ENCODE measurements at places on chromosomes 3 and 15.

- H3K27me3 ChIP-seq: no peaks in the 10 kb centered on the region
- no peaks in the 10 kb centered on the region for H3K4me1 ChIP-seq
- DNase-seq: no peak
- no peak overlapping the region for H3K4me3 ChIP-seq
- no peaks in the 10 kb centered on the region for H3K36me3 ChIP-seq
These were observed 95.7 kb downstream of the HHLA2 start for GRCh38 chr3:108391917-108392593.

DNA sequence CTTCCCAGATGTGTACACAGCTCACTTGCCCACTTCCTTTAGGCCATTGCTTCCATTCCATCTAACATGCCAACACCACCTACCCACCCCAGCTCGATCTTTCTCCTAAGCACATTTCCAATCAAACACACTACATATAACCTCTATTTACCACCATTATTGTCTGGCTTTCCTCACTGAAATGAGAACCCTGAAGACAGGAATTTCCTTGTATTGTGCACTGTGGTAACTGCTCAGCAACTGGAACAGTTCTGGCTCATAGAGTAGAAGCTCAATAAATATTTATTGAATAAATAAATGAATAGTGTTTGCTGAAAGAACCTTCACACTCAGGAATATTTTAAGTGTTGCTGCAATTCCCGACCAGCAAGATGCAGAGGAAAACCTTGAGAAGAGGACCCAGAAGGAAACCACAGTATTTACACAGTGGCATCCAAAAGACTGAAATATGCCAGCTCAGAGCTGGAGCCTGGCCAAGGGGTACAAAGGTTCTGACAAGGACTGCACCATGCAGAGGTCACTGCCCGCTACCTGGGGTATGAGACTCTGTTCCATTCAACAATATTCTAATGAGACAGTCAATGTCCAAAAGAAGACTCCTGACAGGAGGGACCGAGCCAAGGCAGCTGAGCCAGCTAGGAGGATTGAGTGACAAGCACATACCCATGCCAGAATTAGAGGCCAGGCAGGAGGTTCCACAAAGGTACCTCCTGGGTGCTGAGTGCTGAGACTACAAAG, 168.8 kb downstream of the NUP210 start:
- no peaks in the 10 kb centered on the region for H3K4me1 ChIP-seq
- no peaks in the 10 kb centered on the region for H3K27me3 ChIP-seq
- H3K27ac ChIP-seq: no peak overlapping the region

DNA sequence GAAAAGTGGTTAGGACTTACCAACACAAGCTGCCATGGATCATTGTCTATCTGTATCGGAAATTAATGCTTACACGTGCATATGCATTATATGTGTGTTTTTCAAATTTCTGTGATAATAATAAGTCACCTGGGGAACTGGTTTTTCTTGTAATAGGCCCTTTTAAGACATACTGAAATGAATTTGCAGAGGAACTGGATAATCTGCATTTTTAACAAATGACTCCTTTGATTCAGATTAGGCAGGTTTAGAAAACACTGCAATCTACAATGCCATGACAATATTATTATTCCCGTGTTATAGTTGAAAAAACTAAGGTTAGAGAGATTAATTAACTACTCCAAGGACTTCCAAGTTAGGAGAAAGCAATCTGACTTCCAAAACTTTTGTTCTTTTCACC, 23.4 kb downstream of the STRIT1 start:
- H3K27ac ChIP-seq: no peak overlapping the region
- H3K4me1 ChIP-seq: no peaks in the 10 kb centered on the region
- H3K27me3 ChIP-seq: no peaks in the 10 kb centered on the region

GRCh38 chr3:133970916-133971315, 58.8 kb downstream of the SLCO2A1 start:
- DNase-seq: no peak
- H3K4me1 ChIP-seq: no peaks in the 10 kb centered on the region
- H3K4me3 ChIP-seq: no peak overlapping the region
- no peak overlapping the region for H3K27ac ChIP-seq

DNA sequence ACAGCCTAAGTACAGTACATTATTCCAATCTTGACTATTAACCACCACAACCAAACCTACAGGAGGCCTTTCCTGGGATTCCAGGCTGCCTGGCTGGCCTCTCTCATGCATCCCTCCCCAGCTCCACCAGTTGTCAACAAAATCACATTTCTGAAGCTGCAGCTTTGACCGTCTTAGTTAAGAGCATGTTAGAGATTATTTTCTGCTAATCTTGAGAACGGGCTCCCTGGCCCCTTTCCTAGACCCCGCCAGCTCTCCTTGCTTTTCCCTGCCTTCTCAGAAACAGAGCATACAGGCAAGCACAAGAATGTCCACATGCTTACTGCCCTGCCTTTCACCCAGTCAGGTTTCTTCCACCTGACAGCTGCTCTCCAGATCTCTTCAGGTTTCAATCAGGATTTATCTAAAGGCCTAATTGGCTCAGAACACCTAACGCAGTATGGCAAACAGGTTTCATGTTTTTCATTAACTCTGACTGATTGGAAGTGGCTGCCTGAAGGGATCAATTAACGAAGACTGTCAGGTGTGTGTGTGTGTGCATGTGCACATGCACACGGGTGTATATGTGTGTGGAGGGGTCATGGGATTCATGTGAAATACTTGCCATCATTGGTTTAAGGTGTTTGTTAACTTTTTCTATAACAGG, 12.3 kb downstream of the KY start:
- H3K36me3 ChIP-seq: no peaks in the 10 kb centered on the region
- H3K4me3 ChIP-seq: no peak overlapping the region
- no peaks in the 10 kb centered on the region for H3K27me3 ChIP-seq
- no peak for DNase-seq
- no peak overlapping the region for H3K27ac ChIP-seq

- peaks cover 40% of the 10 kb centered on the region for H3K27me3 ChIP-seq
- H3K36me3 ChIP-seq: no peaks in the 10 kb centered on the region
- H3K4me1 ChIP-seq: peaks cover 18% of the 10 kb centered on the region
These were observed 604 bp upstream of the MED12L start for GRCh38 chr3:151084893-151085226.

DNA sequence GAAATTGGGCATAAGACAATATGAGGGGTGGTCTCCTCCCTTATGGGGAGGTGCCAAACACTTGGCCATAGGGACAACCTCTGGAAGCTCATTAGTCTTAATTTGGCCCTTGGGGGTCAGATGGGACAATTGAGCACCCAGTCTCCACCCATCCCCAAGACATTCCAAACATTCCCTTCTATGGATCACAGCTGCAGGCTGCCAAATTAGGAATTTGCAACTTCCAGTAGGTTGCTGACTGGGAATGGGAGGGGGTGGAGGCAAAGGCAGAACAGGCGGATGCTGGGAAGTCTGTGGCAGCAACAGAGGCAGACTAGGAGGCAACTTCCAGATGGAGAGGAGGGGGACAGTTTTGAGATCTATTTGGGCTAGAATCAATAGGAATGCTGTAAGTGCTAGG, 1.4 kb upstream of the PDHB start:
- peaks cover 23% of the 10 kb centered on the region for H3K36me3 ChIP-seq
- no peak overlapping the region for H3K4me3 ChIP-seq
- no peaks in the 10 kb centered on the region for H3K27me3 ChIP-seq

- H3K27me3 ChIP-seq: peaks cover 7% of the 10 kb centered on the region
- H3K4me3 ChIP-seq: no peak overlapping the region
- no peak for DNase-seq
- no peaks in the 10 kb centered on the region for H3K4me1 ChIP-seq
- H3K36me3 ChIP-seq: no peaks in the 10 kb centered on the region
These were observed 133.6 kb upstream of the ABHD17C start for GRCh38 chr15:80561500-80561899.

GRCh38 chr3:153978006-153978405, 143.2 kb upstream of the ARHGEF26 start:
- no peak for DNase-seq
- H3K27ac ChIP-seq: no peak overlapping the region
- no peak overlapping the region for H3K4me3 ChIP-seq
- H3K27me3 ChIP-seq: no peaks in the 10 kb centered on the region
- no peaks in the 10 kb centered on the region for H3K36me3 ChIP-seq

- H3K4me1 ChIP-seq: no peaks in the 10 kb centered on the region
- DNase-seq: no peak
These were observed 145.0 kb downstream of the ATP10A start for GRCh38 chr15:25718169-25718536.

DNA sequence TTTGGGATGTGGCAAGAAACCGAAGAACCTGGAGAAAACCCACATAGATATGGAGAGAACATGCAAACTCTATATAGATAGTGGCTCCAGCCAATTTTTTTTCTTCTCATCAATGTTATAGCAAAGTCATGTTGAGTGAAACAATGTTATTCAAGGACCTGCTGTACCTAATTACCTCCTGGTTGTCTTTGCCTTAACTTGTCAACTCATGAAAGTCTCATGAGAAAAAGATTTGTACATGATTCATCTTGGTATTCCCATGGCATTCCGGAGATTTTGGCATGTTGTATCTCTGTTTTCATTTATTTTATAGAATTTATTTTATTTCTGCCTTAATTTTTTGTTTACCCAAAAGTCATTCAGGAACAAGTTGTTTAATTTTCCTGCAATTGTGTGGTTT, 303.8 kb upstream of the CDIN1 start:
- H3K36me3 ChIP-seq: no peaks in the 10 kb centered on the region
- H3K27me3 ChIP-seq: no peaks in the 10 kb centered on the region
- H3K4me1 ChIP-seq: no peaks in the 10 kb centered on the region
- H3K27ac ChIP-seq: no peak overlapping the region
- no peak for DNase-seq

- DNase-seq: no peak
- no peak overlapping the region for H3K27ac ChIP-seq
- no peaks in the 10 kb centered on the region for H3K4me1 ChIP-seq
- H3K36me3 ChIP-seq: no peaks in the 10 kb centered on the region
- no peak overlapping the region for H3K4me3 ChIP-seq
- H3K27me3 ChIP-seq: no peaks in the 10 kb centered on the region
These were observed 150.7 kb upstream of the NR2E3 start for GRCh38 chr15:71659730-71660067.

DNA sequence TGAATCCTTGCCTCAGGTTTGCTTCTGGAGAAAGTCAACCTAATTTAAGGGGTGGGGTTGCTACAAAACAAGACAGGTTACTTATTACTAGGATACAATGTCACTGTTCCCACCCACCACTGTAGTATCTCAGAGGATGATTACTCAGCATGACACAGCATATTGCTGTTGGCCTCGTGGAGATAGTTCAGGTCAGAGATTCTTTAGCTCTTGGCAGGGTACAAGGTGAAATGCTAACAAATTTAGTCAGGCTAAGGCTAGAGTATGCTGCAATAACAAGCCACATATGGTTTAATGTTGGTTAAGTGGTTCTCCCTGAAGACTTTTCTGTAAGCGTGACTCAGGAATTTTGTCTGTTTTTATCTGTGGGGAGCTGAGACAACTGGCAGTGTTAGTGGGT, 161.8 kb downstream of the EDEM1 start:
- H3K4me3 ChIP-seq: no peak overlapping the region
- H3K27me3 ChIP-seq: no peaks in the 10 kb centered on the region
- no peak overlapping the region for H3K27ac ChIP-seq
- H3K4me1 ChIP-seq: no peaks in the 10 kb centered on the region

GRCh38 chr15:70702584-70702983, 60.8 kb downstream of the UACA start:
- H3K27me3 ChIP-seq: peaks cover 5% of the 10 kb centered on the region
- H3K36me3 ChIP-seq: no peaks in the 10 kb centered on the region
- no peak overlapping the region for H3K4me3 ChIP-seq
- H3K27ac ChIP-seq: no peak overlapping the region
- DNase-seq: no peak

- H3K36me3 ChIP-seq: no peaks in the 10 kb centered on the region
- H3K27ac ChIP-seq: no peak overlapping the region
- H3K27me3 ChIP-seq: no peaks in the 10 kb centered on the region
- no peaks in the 10 kb centered on the region for H3K4me1 ChIP-seq
These were observed 12.0 kb upstream of the ACAD9 start for GRCh38 chr3:128867200-128868125.

- H3K27ac ChIP-seq: no peak overlapping the region
- H3K36me3 ChIP-seq: no peaks in the 10 kb centered on the region
- no peaks in the 10 kb centered on the region for H3K4me1 ChIP-seq
- no peak overlapping the region for H3K4me3 ChIP-seq
- DNase-seq: no peak
- no peaks in the 10 kb centered on the region for H3K27me3 ChIP-seq
These were observed 704.1 kb upstream of the SGO1 start for GRCh38 chr3:20890111-20890519.

- H3K27me3 ChIP-seq: peaks cover 49% of the 10 kb centered on the region
- no peak for DNase-seq
- no peak overlapping the region for H3K27ac ChIP-seq
- no peak overlapping the region for H3K4me3 ChIP-seq
- no peaks in the 10 kb centered on the region for H3K36me3 ChIP-seq
These were observed 1.6 kb downstream of the THRB start for GRCh38 chr3:24492971-24493551.

- no peaks in the 10 kb centered on the region for H3K4me1 ChIP-seq
- H3K36me3 ChIP-seq: no peaks in the 10 kb centered on the region
- no peaks in the 10 kb centered on the region for H3K27me3 ChIP-seq
- H3K27ac ChIP-seq: no peak overlapping the region
- H3K4me3 ChIP-seq: no peak overlapping the region
These were observed 171.8 kb upstream of the WNT5A start for GRCh38 chr3:55658690-55659562.

- peaks cover 30% of the 10 kb centered on the region for H3K4me1 ChIP-seq
- H3K36me3 ChIP-seq: peaks cover 4% of the 10 kb centered on the region
- DNase-seq: no peak
- H3K27ac ChIP-seq: no peak overlapping the region
These were observed 10.0 kb downstream of the CRYGS start for GRCh38 chr3:186534113-186534669.

- H3K4me1 ChIP-seq: no peaks in the 10 kb centered on the region
- H3K27me3 ChIP-seq: no peaks in the 10 kb centered on the region
These were observed 101.6 kb downstream of the ANP32A start for GRCh38 chr15:68719051-68719450.

- no peaks in the 10 kb centered on the region for H3K4me1 ChIP-seq
- no peaks in the 10 kb centered on the region for H3K27me3 ChIP-seq
- DNase-seq: no peak
- no peak overlapping the region for H3K4me3 ChIP-seq
- H3K36me3 ChIP-seq: no peaks in the 10 kb centered on the region
- H3K27ac ChIP-seq: no peak overlapping the region
These were observed 54.5 kb downstream of the UACA start for GRCh38 chr15:70708839-70709238.

DNA sequence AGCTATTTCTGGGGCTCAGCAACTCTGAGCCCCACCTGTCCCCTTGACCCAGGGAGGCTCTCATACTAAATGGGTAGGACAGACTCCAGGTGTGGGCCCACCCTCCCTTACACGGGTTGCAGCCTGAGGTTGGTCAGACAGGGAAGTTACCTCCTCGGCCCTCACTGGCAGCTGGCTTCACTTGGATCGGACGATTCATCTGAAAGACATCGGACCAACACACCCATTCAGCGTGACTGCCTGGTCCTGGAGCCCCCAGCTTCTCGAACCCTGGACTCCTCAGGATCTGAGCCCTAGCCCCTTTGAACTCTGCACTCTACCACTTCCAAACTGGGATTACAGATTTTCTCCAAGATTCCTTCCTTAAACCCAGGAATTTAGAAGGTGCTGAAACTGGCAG, 15.4 kb downstream of the CELF6 start:
- H3K4me1 ChIP-seq: peaks cover 11% of the 10 kb centered on the region
- no peaks in the 10 kb centered on the region for H3K27me3 ChIP-seq
- no peak for DNase-seq
- H3K27ac ChIP-seq: no peak overlapping the region
- no peak overlapping the region for H3K4me3 ChIP-seq

Data from CD4-positive, alpha-beta T cell (primary cell).